Stimulated activated CD4-positive, alpha-beta T cell treated with anti-CD3 and anti-CD28 coated beads, Interleukin-12 subunit alpha, Interleukin-12 subunit beta, amount 100 ng/mL, for 24 hours (primary cell): ENCODE measurements at places on chromosomes 3 and 15.

DNA sequence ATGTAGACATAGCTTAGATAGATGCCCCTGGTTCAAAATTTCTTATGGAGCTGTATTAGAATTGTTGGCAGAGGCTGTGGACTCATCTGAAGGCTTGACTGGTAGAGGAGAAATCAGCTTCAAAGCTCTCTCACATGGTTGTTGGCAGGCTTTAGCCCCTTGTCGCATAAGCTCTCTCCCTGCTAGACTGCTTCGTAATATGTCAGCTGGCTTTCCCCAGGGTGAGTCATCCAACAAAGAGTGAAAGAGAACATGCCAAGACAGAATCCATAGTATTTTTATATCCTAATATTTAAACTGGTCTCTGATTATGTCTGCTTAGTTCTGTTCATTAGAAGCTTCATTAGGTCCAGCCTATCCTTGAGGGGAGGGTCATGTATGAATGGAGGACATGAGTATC, 427.4 kb upstream of the NAALADL2 start:
- no peak for DNase-seq

DNA sequence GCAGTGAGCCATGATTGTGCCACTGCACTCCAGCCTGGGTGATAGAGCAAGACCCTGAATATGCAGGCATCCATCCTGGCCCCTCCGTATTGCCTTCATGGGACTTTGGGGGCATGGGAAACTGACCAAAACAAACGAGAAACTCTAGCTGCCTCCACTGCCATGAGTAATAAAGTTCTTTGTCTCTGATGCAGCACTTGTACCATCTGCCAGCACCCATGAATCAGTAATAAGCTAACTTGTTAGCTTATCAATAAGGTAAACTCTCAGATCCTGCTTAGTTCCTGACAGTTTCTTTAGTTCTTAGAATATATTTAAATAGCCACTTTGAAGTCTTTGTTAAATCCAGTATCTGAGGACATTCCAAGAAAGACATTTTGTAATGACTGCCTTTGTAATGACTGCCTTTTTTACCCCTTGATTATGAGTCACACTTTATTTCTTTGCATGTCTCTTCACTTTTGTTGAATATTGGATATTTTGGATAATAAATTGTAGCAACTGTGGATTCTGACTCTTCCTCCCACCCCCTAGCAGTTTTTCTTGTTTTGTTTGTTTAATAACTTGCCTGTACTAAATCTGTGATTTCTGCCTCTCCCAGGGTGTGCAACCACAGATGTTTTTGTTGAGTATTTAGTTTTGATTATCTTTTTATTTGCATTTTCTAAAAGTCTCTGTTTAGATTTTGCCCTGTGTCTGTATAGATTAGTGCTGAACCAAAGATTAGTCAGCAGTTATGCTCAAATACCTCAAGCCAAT, 136.9 kb downstream of the HCN4 start:
- no peak for DNase-seq

GRCh38 chr3:30964612-30965011, 70.2 kb upstream of the GADL1 start:
- no peak for DNase-seq

GRCh38 chr15:35061825-35062737, 23.0 kb downstream of the NANOGP8 start:
- no peak for DNase-seq

- DNase-seq = no peak
Observed at GRCh38 chr15:96247621-96248305, 82.7 kb upstream of the NR2F2 start.

DNA sequence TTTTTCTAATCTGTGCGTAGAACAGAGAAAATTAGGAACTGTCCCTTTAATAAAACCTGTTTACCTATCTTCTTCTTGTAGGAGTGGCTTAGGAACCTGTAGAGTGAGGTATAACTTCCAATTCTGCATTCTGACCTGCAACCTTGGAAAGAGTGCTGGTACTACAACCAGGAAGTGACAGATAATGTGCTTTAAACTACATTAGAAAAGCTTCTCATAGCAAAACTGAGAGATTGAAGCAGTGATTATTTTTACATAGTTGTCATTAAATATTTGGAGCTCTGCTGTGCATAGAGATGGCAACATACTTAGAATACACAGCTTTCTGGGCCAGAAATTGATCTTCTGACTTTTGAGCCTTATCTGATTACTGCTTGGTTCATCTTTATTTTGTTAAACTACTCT, 50.4 kb upstream of the ZDHHC23 start:
- DNase-seq = no peak

GRCh38 chr3:128372281-128372680, 94.4 kb downstream of the DNAJB8 start:
- DNase-seq = no peak

DNA sequence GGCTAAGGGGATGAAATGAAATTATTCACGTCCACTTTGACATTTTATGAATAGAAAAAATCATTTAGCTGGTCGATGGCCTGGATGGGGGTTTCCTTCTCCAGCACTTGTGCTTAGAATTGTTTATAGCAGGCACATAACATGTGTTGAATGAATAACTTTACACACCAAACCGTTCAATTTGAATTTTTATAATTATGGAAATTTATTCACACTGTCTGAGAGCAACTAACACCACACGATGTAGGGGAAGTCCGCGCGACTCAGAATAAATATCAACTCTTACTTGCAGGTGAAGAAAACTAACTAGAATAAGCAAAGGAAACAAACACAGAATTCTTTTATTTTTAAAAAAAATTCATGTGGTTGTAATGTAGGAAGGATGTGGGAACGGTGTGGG, 81.3 kb downstream of the MINAR1 start:
- no peak for DNase-seq

DNA sequence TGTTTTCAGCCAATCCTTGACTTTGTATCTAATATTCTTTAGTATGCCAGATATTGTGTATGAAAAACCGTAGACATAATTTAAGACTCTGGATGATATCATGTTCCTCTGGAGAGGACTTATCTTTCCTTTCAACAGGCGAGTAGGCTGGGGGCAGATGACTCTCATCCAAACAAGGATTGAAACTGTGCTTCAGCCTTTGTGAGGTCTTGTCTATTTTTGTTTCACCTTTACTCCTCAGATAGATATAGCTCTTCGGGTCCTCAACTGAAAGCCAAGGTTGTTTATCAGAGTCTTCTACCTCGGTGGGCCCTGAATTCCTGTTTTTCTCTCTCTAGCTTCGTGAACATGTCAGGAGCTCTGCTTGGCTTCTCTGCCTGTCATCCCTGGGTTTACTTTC, 66.0 kb downstream of the C3orf20 start:
- DNase-seq = no peak

- DNase-seq = no peak
Observed at GRCh38 chr3:136730595-136731273, 21.4 kb downstream of the STAG1 start.

GRCh38 chr3:72190050-72190449, 405.1 kb upstream of the PROK2 start:
- DNase-seq = no peak

DNA sequence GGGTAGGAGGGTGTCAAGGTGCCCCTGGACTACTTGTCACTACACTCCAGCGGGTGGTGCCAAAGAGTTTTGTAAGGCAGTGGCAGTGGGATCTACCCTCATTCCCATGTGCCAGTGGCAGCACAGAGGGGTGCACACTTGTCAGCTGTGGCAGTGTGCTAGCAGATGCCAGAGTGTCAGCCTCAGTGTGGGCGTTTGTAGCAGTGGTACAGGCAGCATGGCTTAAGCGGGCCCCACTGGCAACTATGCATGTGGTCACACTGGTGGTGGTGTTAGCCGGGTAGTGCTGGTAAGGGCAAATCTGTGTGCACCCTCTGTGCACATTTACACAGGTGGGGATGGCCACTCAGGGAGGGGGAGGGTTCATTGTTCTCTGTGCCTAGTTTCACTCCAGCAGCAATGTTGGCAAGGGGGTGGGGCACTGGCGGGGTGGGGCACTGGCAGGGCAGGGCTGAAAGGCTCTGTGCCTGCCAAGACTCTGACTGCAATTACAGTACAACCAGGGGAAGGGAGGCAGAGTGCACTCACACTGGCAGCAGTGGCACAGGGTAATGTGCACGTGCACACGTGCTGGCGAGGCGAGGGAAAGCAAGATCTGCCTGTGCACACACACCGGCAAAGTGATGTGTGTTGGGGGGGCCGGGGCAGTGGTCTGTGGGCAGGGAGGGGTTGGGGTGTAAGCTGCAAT, 31.8 kb downstream of the MYO9A start:
- DNase-seq = no peak

DNA sequence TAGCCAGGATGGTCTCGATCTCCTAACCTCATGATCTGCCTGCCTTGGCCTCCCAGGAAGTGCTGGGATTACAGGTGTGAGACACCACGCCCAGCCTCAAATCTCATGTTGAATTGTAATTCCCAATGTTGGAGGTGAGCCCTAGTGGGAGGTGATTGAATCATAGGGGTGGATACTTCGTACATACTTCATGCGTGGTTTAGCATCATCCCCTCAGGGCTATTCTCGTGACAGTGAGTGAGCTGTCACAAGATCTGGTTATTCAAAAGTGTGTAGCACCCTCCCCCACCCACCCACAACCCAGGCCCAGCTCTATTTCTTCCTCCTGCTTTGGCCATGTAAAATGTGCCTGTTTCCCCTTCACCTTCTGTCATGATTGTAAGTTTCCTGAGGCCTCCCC, 236.9 kb upstream of the IL12A start:
- no peak for DNase-seq
